ENCODE measurements at places on chromosomes 16 and 17.

GRCh38 chr16:77374384-77374783 lies 60.5 kb downstream of the ADAMTS18 start:
- DNase-seq: no peak

- no peak for DNase-seq
These were observed 2.1 kb downstream of the CLTC start for GRCh38 chr17:59621771-59622170.

GRCh38 chr17:78176548-78177025 lies 8.2 kb downstream of the SYNGR2 start:
- peak; percentile 62 for DNase-seq

DNA sequence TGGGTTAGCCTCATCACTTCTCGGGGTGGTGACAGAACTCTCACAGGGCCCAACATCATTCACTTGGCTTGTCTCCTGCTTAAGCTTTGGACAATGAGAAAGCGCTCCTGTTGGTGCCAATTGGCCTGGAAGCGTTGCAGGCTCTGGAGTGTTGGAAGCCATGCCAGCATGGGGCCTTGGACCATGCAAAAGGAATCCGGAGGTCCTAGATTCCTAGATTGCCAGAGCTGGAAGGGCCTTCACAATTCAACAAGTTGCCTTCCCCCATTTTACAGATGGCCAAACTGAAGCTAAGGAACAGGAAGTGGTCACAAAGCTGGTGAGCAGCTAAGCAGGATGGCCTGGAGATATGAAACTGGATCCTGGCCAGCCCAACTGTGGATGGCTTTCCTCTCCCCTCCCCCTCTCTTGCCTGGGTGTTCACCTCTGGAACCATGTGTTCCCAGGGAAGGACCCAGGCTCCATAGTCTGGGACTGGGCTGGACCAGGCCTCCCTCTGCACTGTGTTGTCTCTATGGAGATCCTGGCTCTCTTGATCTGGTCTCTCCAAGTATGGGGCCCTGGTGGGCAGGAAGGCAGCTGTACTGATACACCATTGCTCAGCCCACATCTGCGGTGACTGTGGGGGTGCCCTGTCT lies 6.0 kb upstream of the IGFBP4 start:
- no peak for DNase-seq

- DNase-seq: no peak
These were observed 103.8 kb upstream of the NOL11 start for GRCh38 chr17:67613961-67614360.

- no peak for DNase-seq
These were observed 13.1 kb upstream of the GRB2 start for GRCh38 chr17:75418531-75418930.

DNA sequence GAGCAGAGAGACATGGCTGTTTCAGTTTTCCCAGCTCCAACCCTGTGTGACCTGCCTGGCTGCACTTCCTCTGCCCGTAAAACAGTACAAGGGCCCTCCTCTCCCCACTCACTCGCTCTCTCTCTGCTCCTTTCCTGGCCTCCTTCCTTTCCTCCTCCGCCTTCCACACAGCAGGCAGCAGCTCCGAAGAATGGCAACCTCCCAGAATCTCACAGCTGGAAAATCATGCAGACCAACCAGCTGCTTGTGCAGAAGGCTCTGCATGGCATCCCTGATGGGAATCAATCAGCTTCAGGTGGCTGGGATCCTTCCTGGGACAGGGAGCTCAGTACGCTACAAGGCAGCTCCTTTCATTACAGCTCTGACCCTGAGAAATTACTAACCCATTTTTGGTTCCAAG lies 27.4 kb downstream of the TMEM132E start:
- DNase-seq: no peak

GRCh38 chr17:78774956-78775571 lies 7.0 kb downstream of the CYTH1 start:
- no peak for DNase-seq

DNA sequence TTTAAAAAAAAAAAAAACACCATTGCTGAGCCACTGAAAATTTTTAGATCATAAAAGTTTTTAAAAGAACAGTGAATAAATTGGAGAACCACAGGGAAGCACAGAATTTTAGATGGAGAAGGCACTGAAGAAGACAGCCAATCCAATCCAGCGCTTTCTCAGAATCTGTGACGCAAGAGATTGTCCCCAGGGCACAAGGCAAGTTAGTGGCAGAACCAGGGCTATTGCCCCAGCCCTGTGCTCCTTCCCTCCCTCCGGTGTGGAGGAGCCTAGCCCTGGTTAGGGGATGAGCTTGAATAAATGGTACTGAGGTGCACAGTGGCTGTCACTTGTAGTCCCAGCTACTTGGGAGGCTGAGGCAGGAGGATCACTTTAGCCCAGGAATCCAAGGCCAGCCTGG lies 108.3 kb downstream of the ZNF423 start:
- DNase-seq: no peak

GRCh38 chr17:58304750-58305486 lies 23.7 kb downstream of the TSPOAP1 start:
- DNase-seq: no peak

DNA sequence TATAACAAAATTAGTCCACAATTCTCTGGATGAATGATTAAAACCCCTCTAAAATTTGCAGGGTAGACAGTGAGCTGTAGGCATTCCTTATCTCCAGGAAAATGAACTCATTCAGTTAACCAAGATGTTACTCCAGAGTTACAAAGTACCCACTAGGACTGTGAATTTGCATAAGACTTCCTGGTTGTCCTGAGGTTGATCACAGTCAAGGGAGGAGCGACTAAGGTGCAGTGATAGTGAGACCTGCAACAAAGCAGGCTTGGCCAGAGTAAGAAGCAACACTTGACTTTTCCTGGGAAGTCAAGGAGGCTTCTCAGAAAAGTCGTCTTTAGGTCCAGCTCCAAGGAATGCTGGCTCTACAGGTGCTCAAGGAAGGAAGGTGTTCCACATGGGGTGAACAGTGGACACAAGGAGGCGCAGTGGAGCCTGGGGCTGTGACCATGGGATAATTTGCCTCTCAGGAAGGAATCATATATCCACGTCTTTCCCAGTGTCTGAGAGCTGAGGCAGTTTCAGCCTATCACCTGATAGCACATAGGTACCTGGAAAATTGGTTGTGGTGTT lies 821.1 kb upstream of the EEF2KMT start:
- no peak for DNase-seq

DNA sequence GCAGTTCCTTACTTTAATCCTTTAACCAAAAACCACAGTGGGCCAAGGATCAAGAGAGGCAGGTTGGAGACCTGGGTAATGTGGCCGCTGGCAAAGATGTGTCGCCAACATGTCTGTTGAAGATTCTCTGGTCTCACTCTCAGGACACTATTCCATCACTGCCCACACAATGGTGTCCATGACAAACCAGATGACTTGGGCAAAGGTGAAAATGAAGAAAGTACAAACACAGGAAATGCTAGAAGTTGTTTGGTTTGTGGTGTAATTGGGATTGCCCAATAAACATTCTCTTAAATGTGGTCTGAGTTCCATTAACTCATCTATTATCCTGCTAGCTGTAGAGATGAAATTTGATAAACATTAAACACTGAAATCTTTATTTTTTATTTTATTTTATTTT lies 43.3 kb downstream of the SALL1 start:
- no peak for DNase-seq
